ENCODE measurements at places on chromosomes 12 and 14.
A peak's percentile ranks its signal among the peaks of the same experiment; 100 is the strongest.

DNA sequence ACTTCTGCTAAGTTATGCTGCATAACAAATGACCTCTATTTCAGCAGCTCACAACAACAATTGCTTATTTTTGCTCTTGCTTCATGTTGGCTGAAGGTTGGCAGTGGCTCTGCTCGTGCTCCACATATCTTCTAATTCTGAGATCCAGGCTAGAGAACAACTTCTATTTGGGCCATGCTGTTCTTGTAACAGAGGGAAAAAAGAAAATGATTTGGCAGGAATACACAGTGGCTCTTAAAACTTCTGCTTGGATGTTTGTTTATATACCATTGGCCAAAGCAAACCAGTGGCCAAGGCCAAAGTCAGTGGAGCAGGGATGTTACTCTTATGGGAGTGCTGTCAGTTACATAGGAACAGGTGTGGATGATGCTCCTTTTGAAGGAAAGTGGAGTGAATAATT, 32.1 kb downstream of the GPHN start:
- no peak for DNase-seq

GRCh38 chr14:44657696-44658388, 150.8 kb upstream of the FSCB start:
- DNase-seq: peak; percentile 48

- DNase-seq: no peak
Measured at GRCh38 chr12:47841501-47841900, 21.8 kb upstream of the HDAC7 start.

GRCh38 chr12:94231709-94232108, 83.3 kb downstream of the PLXNC1 start:
- DNase-seq: no peak

- DNase-seq: no peak
Measured at GRCh38 chr12:106956048-106956578, 406 bp downstream of the TMEM263 start.

- DNase-seq: no peak
Measured at GRCh38 chr12:16349131-16349460, 1.7 kb downstream of the MGST1 start.

DNA sequence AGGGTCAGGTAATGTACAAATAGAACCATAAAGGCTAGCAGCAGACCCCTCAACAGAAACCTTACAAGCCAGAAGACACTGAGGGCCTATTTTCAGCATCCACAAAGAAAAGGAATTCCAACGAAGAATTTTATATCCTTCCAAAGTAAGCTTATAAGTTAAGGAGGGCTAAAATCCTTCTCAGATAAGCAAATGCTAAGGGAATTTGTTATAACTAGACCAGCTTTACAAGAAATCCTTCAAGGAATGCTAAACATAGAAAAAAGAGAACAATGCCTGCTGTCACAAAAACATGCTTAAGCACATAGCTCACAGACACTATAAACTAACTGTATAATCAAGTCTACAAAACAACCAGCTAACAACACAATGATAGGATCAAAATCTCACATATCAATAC, 130.7 kb upstream of the RPL10L start:
- DNase-seq: no peak

DNA sequence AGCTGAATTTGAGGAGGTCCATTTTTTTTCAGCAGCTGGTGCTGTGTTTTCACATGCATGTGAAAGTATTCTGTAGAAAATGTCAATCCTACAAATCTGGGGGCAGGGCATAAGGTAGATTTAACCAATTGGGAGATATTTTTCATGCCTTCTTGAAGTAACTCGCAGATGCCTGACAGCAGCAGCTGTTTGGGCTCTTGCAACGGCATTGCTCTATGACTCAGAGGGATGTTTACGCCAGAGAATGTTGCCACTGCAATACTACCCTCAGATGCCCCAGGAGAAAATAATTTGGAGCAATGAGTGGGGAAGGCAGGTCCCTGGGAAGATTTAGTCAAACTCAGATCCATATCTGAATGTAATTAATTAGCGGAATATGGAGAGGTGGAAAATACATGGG, 42.5 kb upstream of the MYBPC1 start:
- no peak for DNase-seq

DNA sequence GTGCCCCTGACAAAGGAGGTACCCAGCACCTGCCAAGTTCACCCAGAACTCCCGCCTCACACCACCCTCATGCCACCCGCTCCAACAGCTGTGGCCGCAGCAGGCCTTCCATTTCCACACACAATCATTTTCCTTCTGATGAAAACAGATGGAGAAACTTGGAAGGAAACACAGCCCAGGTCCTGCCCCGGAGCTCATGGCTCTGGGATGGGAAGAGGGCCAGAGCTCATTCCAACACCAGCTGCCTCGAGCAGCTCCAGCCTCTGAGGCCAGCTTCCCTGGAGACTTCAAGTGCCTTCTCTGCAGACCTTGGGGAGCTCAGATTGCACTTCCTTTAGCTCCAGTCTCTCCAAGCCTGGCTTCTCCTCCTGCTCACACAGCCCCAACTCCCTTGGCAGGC, 55.1 kb upstream of the CMKLR1 start:
- DNase-seq: no peak

DNA sequence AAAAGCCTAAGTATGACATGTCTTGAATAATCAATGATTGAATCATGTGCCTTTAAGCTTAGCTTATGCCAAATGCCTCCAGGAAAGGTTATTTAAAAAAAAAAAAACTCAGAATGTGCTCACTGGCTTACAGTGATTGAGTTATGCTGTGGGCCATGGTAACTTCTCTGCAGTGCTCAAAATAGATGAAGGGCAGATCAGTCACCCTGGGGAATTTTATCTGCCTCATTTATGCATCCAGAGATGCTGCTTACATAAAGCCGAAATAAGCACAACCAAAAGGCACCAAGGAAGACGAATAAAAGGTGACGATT, 118.7 kb upstream of the MDM1 start:
- DNase-seq: no peak

DNA sequence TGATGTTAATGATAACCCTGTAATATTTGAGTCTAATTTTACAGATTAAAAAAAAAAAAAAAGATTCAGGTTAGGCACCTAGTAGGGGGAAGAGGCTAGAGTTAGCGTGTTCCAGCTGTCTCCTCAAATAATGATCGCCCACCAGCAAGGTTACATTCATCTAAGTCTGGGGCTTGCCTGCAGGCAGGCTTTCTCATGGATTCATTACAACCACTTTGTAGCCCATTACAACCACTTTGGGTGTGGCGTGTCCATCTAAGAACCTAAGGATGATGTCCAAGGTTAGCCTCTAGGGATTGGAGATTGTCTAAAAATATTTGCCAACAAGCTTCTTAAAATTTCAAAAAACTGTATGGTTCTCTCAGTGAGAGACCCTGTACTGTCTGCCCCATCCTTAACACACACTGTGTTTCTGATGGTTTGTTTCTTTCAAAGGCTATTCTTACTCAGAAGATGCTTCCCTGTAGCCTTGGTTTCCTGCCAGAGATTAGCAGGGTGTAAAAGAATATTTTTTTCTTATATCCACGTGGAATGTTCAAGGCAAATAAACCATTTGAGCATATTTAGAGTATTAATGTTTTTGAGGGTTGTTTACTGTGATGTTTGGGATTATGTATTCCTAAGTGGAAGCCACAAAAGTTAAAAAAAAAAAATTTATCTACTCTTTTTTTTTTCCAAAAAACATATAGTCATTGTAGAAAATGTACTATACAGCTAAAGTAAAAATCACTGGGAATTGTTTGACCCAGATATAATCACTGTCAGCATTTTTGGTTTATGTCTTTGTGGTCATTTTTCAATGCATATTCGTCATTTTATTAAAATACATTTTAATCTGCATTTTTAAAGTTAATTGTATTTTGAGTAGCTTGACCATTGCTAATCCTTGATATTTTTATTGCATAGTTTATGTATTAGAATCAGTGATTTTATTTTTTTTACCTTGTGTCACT, 1.7 kb downstream of the DYNC1H1 start:
- DNase-seq: no peak

- no peak for DNase-seq
Measured at GRCh38 chr12:132106921-132107320, 37.2 kb downstream of the DDX51 start.

- no peak for DNase-seq
Measured at GRCh38 chr12:6068227-6068626, 56.2 kb downstream of the VWF start.

DNA sequence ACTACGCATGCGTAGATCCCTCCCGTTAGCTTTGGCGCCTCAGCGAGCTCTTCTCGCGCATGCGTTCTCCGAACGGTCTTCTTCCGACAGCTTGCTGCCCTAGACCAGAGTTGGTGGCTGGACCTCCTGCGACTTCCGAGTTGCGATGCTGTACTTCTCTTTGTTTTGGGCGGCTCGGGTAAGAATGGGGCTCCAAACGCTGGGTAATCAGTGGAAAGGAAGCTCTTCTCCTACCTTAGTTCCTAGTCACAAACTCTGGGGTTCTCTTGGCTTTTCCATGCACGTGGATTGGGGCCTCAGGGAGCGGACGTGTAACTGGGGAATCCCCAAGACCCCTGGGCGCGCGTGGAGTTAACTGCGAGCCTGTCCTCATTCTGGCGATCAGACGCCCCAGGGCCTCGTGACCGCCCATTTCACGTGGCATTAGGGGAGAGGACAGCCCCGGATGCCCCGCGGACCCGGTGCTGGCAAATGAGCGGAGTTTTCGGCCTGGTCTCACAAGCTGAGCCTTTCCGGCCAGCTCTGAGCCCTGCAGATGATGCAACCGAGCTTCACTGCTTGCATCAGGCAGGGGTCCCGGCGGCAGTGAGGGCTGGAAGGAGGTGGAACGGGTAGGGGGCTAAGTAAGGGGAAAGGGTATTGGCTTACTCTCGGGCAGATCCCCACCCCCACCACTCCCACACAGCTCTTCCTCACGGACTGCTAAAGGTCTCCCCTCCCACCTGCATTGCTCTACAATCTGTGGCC, at the start of gene SHMT2:
Gene SHMT2 (plus strand): TSS at position 78 of the 747 bp plus-strand sequence. CDS start 68 bp downstream, at position 146.
- DNase-seq: peak; percentile 91

DNA sequence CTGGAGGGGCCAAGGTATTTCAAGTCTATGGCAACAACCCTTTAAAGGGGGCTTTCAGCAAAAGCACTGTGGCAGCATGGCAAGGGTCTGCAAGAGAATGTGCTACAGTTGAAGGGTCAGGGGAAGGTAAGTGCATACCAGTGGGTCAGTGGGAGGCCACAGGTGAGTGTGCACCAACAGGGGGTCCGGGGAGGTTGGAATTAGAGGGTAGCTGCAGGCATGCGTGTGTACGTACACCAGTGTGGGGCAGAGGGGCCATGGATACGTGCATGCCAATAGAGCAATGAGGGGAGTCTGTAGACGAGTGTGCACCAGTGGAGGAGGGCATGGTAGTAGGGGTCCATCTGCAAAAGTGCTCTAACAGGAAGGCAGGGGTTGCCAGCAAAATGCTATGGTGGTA, 448.9 kb downstream of the NAV3 start:
- DNase-seq: no peak

GRCh38 chr14:75720842-75721498, 59.9 kb downstream of the TTLL5 start:
- DNase-seq: no peak

DNA sequence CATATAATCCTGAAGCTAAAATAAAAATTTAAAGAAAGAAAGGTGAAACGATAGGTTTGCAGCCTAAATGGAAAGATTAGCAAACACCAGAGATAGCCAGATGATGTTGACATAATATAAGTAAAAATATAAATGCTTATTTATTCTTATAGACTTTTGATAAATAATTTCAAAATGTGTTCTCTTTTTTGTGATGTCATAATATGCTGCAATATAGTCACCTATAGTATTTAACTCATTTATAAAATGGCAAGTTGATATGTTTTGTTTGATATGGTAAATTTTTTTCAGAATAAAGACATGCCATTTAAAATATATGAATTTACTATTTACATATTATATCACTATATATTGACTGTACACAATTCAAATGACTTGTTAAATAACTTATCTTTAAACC, 813.4 kb downstream of the LRFN5 start:
- no peak for DNase-seq

DNA sequence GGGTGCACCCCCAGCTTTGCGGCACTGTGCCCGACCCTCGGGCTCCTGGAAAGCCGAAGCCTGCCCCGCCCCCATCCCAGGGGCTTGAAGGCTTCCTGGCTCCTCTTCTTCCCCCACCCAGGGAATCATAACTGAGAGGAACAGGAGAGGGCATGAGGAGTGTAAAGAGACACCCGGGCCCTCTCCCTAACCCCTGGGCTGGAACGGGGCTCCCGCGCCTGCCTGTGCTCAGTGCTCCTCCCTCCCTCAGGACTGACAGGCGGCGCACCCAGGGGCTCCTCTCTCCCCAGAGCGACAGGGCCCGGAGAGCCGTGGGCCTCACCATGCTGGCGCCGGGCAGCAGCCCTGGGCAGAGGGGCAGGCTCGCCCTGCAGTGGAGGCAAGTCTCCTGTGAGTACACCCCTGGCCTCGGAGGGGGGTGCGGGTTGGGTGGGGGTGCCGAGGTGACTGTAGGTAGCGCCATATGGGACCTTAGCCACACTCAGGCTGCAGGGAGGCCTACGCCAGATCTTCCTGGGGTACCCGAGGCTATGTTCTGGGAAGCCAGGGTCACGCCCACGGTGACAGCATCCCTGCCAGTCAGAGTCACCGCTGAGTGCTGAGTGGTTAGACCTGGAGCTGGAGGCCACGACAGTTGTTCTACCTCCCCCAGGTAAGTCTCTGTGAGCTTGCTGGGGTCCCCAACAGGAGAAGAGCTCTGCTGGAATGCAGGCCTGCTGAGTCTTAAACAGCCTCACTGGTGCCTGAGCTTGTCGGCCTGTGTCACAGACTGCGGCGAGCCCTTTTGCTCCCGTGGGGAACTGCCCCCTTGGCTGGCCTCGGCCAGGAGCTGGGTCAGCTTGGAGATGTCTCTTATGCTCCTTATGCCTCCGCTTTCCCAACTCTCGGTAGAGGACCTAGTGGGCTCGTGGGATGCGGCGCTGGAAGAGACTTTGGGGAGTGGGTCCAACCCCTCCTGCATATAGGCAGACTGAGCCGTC, 7.8 kb downstream of the LRTM2 start:
- peak; percentile 21 for DNase-seq

- DNase-seq: no peak
Measured at GRCh38 chr12:89889062-89889461, 180.4 kb upstream of the ATP2B1 start.

DNA sequence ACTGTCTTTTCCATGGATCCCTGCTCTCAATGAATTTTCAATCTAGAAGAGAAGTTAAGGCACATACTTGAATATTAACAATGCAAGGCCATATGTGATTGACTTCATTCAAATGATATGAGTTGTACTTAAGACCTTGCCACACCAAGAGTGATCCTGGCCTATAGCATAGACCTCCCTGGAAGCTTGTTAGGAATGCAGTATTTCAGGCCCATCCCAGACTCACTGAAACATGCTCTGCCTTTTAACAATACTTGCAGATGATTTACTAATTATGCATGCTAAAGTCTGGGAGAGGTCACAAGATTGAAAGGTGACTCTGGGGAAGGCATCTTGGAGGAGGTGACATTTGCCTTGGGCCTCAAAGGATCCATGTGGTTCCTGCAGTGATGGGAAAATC, 43.2 kb downstream of the RFX4 start:
- DNase-seq: no peak

- DNase-seq: no peak
Measured at GRCh38 chr12:131077931-131078391, 124.3 kb downstream of the ADGRD1 start.

- DNase-seq: no peak
Measured at GRCh38 chr12:102503056-102503681, 22.8 kb upstream of the IGF1 start.

GRCh38 chr12:117171499-117172162, 18.6 kb downstream of the FBXO21 start:
- no peak for DNase-seq

GRCh38 chr12:120264904-120265472, 542 bp downstream of the PXN start:
- no peak for DNase-seq

Data from retina (tissue), 1 donor.